ENCODE measurements at places on chromosomes 2 and 18.

DNA sequence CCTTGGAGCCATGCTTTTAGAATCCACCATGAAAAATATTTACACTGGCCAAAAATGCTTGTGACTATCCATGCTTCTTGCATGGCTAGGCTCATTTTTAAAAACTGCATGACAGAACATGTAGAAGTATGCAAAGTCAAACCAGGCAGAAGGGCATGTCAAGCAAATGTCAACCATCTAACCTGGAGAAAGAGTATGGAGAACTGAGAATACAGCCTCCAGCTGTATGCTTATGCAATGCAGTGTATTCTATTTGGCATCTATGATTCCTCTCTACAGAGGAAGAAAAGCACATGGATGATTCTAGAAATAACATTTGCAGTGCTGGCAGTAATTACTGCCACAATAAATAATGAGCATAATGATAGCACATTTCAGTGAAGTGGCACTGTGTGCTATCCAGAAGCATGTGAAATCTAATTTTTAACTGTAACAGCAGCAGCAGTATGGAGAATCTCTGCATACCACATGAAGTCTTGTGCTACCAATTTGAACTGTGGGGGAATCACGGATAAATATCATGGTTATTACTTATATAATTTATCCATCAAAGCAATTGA, 87.3 kb upstream of the CCDC141 start:
- no peak for DNase-seq

GRCh38 chr2:16475586-16475985, 190.0 kb downstream of the CYRIA start:
- no peak for DNase-seq

GRCh38 chr2:79832511-79833234, 319.8 kb downstream of the CTNNA2 start:
- no peak for DNase-seq

DNA sequence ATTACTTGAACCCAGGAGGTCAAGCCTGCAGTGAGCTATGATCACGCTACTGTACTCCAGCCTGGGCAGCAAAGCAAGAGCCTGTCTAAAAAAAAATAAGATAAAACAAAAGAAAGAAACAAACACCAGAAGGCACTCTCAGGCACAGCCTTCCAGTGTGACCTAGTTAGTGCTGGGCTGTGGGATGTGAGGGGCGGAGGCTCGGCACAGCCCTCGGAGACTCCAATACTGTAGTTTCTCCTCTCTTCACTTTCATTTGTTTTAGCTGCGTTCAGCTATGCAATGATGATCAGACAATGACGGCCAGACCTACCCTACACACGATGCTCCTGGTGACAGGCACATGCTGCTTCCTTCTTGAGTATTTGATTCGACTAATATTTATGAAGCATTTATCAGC, 127.7 kb downstream of the SOCS6 start:
- DNase-seq: no peak

DNA sequence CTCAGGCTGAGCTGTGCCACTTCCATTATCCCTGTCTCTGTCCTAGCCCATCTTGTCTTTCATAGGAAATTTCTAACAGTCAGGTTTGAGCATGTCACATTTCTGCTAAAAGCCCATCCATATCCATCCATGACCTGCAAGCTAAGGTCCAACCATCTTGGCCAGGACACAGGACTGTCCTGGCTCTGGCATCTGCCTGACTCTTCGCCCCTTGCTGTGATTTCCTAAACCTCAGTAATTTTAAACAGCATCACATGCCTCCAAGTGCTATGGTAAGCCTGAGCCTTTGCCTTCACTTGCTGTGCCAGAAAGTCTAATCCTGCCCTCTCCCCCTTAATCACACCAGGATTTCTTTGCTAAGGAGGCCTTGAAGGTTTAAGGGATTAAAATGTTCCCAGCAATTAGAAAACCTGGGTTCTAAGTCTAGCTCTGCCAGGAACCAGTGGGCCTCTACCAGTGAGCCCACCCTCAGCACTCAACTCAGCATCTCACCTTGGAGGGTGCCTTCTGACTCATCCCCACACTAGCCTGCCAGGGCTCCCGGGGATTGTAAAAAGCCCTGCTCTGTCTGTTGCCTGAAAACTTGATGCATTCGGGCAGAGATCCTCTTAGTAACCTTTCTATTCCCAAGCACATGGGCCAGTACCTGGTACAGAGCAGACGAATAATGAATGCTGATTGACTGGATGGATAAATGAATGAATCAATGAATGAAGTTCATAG, 411.0 kb downstream of the LRATD1 start:
- no peak for DNase-seq

DNA sequence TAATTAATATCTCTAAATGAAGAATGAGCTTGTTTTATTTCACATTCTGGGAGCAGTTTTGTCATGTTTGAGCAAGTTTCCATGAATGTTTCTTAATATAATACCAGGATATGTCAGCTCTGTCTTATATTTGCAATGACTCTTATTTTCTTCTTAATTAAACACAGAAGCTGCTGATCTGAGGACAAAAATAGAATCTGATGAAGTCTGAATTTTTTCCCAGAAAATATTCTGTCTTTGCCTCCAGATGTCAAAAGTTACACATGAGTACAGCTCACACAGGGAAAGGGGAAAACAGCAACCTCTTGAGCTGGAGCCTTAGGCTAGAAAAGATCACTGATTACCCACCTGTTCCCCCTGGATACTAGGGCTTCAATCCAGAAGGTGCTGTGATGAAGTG, 606.6 kb upstream of the SYT4 start:
- no peak for DNase-seq

DNA sequence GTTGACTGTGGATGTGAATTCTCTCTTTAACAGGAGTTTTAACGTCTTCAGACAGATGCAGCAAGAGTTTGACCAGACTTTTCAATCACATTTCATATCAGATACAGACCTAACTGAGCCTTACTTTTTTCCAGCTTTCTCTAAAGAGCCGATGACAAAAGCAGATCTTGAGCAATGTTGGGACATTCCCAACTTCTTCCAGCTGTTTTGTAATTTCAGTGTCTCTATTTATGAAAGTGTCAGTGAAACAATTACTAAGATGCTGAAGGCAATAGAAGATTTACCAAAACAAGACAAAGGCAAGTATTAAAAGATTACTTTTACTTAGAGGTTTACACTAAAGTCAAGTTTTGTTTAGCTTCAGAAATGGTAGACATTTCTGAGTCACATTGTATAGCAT, 30.2 kb upstream of the TYMS start:
- DNase-seq: no peak

GRCh38 chr2:112666761-112667122, 21.0 kb downstream of the SLC20A1 start:
- DNase-seq: no peak

- no peak for DNase-seq
Measured at GRCh38 chr18:49859021-49859359, 45.7 kb upstream of the ACAA2 start.

GRCh38 chr2:44168681-44169154, at the start of gene PPM1B:
Gene PPM1B, plus strand, starts transcription at chr2:44168875. Its CDS starts 32,325 bp downstream, at chr2:44201200.
- peak; percentile 100 for DNase-seq

DNA sequence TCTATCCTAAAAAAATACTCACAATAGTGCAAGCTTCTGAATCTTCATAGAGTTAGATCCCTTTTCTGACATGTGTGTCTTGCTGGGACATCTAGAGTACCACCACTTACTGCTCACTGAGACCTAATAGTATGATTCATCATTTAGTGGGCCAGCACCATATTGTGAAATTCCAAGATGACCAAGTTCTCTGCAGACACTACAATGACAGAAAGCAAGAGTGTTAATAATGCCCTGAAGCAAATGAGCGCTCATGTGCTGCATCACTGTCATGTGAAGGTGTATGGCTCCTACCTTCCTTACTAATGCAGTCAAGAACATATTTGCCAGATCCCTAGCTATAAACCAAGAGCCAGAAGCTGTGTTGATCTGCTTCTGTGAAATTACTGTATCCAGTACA, 606.2 kb upstream of the NXPH2 start:
- DNase-seq: no peak

GRCh38 chr18:49486606-49486952, 455 bp downstream of the C18orf32 start:
- DNase-seq: no peak

DNA sequence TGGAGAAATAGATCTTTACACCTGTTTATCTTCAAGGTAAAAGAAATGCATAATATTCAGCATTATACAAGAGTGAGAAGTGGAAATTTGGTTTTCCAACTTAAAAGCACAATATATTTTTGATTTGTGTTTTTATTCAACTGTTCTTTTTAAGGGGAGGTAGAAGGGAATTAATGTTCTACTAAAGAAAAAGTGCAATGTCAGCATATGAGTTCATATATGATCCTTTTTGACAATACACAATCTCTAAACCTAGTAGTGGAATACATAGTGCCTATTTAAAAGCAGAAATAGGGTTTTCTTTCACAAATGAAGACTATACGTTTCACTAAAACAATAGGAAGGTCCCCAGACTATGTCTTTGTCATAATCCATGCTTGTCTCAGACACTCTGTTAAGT, 63.2 kb upstream of the ATP5MC3 start:
- no peak for DNase-seq

- no peak for DNase-seq
Measured at GRCh38 chr18:51857989-51858388, 482.0 kb upstream of the DCC start.

GRCh38 chr2:177869209-177869608, 203.4 kb downstream of the PDE11A start:
- no peak for DNase-seq
